ENCODE measurements at places on chromosomes 1 and 21.

DNA sequence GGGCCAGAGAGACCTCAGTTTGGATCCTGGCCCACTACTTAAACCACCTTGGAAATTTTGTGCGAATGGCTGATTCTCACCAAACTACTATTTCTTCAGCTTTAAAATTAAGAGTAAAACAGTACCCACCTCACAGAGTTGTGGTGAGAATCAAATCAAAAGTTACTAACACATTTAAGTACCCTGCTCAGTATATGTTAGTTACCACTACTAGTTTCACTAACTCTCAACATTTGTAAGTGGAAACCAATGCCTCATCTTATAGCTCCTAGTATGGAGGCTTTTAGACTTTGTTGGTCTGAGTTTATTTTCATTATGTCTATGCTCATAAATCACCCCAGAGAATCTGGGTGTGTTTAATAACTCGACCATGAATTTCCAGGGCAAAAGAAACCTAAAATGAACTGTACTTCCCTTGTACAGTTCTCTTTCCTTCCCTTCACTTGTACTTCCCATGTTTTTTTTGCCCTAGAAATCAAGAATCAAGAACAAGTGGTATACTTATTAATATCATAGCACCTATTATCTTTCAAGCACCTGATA lies 11.6 kb upstream of the SERBP1 start:
- DNase-seq, result no peak

DNA sequence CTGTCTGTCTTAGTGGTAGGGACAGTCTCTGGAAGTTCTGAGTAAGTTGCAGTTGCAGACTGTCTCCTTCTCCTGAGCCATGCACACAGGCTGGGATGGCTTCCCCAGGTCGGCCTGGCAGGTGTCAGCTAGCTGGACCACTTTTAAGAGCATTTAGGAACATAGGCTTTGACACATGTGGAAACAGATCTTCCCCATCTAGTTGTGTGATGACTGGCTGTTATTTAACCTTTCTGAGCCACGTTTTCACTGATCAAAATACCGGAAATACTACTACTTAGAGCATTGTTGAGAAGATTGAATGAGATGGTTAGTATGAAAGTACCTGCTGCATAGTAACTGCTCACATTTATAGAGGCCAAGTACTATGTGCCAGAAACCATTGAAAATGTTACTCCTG lies 6.2 kb upstream of the MAPKAPK2 start:
- DNase-seq, result no peak

DNA sequence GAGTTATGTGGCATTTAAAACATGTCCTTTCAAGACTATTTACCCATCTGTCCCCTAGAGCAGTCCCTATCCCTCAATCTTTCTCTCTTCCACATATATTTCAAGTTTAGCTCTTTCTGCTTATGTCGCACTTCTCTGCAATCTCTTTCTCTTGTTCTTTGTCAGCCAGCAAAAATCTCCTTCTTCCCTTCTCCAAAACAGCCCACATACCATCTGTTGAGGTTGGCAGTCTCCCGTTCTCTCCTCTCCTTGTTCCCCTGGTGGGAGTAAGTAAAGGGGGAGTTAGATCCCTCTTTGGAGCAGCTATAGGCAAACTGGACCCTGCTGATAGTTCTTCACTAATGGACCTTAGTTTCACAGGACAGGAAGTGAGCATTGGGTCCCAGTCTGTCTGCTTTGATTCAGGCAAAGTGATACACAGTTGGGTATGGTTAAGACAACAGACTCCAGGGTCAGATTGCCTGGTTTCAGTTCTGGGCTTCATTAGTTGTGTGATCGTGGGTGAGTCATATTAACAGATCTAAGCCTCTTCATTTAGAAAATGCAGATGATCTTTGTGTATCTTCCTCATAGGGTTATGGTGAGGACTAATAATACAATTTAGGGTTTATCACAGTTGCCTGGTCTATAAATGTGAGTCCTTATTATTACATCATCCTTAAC lies 19.7 kb downstream of the BRINP2 start:
- DNase-seq, result no peak

- DNase-seq, result no peak
Measured at GRCh38 chr1:15870421-15870820, 22.9 kb downstream of the SPEN start.

GRCh38 chr1:69191335-69191734 lies 376.4 kb upstream of the LRRC7 start:
- DNase-seq, result no peak

DNA sequence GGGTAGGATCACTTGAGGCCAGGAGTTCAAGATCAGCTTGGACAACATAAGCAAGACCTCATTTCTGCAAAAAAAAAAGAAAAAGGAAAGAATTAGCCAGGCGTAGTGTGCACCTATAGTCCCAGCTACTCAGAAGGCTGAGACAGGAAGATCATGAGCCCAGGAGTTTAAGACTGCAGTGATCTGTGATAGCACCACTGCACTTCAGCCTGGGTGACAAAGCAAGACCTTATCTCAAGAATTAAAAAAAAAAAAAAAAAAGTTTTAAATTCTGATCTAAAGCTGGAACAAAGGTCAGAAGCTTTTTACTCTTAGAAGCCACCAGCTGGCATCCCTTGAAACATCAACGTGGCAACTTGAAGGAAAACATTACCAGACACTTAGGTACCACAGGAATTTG lies 45.3 kb downstream of the HENMT1 start:
- DNase-seq, result no peak

Data from stimulated activated CD4-positive, alpha-beta T cell treated with anti-CD3 and anti-CD28 coated beads, Interleukin-15, amount 100 ng/mL, for 1 hour (primary cell).